Esophagus squamous epithelium (tissue), 5 donors: ENCODE measurements at places on chromosomes 6 and 20.

GRCh38 chr6:95599706-95600105 lies 22.4 kb downstream of the MANEA start:
- no peak for DNase-seq

DNA sequence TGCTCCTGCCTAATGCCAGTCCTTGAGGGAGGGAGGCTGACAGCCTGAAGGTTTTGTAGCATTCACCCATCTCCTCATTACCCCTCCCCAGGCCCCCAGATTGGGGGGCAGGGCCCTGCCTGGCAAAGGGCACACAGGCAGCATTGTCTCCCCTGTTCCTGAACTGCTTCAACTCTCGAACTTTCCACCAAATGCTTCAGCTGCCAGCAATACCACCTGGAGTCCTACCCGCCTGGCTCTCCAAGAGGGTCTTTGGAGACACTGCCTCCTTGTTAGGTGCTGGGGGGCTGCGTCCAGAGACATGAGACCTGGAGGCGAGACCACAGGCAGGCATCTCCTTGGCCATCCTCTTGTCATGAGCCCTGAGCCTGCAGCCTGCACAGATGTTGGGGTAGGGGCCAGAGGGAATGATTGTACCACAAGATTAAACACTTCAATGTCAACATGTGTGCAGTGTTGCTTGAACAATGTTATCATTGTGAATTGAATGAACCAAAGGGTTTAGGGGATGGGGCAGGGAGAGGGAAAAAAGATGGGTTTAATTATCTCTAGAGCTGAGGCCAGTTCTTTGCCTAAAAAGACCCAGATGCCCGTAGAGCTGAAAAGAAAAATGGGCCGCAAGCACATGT lies 25.0 kb downstream of the BMP7 start:
- no peak for DNase-seq

- no peak for DNase-seq
These were observed 96.8 kb downstream of the ADTRP start for GRCh38 chr6:11681770-11682169.

GRCh38 chr6:163837691-163838431 lies 423.3 kb downstream of the QKI start:
- DNase-seq, result no peak

DNA sequence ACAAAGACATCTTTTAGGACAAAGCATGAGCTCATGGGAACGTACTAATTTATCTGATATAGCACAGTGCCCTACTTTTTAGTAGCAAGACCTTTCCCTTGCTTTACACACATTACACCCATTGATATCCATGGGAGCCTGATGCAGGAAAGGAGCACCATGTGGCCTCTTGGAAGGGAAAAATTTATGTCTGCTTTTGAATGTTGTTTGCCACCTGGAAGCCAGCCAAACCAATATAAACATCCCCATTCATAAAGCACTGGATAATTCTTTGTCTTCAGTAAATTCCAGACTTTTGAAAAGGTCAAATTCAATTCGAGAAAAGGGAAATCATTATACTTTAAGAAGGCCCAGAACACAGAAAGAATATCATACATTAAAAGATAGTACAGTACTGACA lies 152.3 kb upstream of the BEND6 start:
- DNase-seq, result no peak

DNA sequence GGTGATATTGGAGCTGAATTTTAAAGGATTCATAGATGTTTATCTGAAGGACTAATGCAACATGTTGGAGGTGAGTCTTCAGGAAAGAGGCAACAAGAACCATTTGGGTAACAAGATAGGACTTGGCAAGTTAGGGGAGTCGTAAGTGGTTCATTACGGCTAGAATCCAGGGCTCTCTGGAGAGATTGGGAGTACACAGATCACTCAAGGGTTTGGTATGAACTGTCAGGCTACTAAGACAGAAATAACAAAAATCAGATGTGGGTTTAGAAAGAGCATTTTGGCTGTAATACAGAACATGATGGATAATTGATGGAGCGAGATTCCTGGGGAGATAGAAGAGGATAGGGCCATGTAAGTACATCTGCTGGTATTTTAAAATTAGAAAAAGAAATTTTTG lies 86.3 kb upstream of the ESR1 start:
- DNase-seq, result no peak
